Iris pigment epithelial cell (primary cell): ENCODE measurements at places on chromosomes 16 and 17.

DNA sequence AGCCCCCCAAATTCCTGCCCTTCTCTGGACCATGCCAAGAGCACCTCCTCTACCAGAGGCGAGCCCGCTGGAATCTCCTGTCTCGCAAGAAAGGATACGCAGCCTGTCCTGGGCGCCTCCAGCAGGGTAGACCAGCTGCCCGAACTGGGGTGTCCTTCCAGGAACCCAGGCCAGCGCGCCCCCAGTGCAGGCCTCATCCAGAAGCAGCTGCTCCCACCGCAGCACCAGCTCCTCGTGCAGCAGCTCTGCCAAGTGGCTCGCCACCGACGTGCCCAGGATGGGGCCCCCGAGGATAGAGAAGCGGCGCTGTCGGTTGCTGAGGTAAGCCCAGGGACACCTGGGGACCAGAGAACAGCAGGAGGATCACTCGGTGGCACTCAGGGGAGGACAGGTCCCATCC, 4.8 kb downstream of the TAF1C start:
- DNase-seq: no peak

DNA sequence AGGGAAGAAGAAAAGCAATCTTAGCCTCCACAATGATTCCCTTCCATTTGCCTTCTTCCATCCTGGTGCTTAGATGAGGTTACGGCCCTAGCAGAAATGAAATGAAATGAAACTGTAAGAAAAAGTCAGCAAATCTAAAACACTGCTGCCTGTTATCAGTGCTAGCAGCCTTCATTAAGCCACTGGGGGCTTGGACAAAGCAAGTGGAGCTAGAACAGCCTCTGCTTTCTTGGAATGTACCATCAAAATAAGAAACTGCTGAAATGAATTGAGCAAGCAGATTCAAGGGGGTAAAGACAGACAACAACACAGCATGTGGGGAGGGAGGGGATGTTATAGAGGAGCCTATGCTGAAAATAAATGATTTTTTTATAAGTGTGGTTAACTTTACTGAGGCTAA, 5.1 kb downstream of the ANKFN1 start:
- DNase-seq: no peak

- no peak for DNase-seq
Measured at GRCh38 chr17:76642994-76643393, 563 bp downstream of the ST6GALNAC1 start.

DNA sequence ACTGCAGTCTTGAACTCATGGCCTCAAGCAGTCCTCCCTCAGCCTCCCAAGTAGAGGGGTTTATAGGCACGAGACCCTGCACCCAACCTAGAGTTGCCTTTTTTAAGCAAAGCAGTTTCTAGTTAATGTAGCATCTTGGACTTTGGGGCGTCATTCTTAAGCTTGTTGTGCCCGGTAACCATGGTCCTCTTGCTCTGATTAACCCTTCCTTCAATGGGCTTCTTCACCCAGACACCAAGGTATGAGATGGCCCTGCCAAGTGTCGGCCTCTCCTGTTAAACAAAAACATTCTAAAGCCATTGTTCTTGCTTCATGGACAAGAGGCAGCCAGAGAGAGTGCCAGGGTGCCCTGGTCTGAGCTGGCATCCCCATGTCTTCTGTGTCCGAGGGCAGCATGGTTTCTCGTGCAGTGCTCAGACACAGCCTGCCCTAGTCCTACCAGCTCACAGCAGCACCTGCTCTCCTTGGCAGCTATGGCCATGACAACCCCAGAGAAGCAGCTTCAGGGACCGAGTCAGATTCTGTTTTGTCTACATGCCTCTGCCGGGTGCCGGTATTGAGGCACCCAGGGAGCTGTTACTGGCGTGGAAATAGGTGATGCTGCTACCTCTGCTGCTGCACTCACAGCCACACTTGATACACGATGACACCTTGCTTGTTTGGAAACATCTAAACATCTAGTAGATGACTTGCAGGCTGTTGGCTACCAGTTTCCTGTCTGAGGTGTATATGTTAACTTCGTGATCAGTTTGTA, 3.3 kb downstream of the RPL13 start:
- DNase-seq: no peak

GRCh38 chr16:12188061-12188934, 211.8 kb downstream of the SNX29 start:
- no peak for DNase-seq

DNA sequence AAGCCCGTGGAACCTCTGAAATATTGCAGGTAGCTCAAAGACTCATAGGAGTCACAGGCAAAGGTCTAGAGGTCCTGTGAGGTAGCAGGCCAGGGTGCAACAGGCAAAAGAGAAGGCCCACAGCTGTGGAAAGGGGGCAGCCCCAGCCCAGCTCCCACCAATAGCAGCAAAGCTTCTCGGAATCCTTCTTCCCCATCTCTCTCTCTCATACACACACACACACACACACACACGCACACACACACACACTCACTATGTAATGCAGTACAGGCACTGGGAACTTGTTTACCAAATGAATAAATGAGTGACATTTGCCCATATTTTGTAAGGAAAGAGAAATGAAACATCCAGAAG, 16.8 kb upstream of the SUPT4H1 start:
- DNase-seq: no peak

- peak; percentile 12 for DNase-seq
Measured at GRCh38 chr17:12727881-12728280, 61.4 kb upstream of the ARHGAP44 start.

DNA sequence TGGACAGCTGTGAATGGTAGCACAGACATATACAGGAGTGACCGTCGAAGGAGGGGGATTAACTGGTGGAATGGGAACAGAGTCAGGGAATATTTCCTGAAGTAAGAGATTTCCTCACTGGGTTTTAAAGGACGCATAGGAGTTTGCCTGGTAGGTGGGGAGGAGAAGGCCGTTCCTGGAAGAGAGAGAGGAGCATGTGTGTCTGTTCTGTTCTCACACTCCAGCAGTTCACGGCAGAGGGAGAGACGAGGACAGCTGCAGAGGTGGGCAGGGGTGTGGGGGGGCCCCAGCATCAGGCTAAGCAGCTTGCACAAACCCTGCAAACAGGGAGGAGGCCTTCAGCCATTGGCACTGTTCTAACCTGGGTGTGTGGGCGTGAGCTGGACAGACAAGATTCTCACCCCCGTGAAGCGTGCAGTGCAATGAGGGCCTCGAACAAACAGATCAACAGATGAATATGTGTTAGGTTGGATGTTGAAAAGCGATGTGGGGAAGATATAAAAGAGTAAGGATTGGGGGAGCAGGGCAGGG, 85.3 kb upstream of the GSE1 start:
- no peak for DNase-seq

GRCh38 chr16:71746442-71747046, 22.0 kb upstream of the PHLPP2 start:
- peak; percentile 57 for DNase-seq

- DNase-seq: no peak
Measured at GRCh38 chr17:21276264-21276588, 8.3 kb upstream of the MAP2K3 start.

DNA sequence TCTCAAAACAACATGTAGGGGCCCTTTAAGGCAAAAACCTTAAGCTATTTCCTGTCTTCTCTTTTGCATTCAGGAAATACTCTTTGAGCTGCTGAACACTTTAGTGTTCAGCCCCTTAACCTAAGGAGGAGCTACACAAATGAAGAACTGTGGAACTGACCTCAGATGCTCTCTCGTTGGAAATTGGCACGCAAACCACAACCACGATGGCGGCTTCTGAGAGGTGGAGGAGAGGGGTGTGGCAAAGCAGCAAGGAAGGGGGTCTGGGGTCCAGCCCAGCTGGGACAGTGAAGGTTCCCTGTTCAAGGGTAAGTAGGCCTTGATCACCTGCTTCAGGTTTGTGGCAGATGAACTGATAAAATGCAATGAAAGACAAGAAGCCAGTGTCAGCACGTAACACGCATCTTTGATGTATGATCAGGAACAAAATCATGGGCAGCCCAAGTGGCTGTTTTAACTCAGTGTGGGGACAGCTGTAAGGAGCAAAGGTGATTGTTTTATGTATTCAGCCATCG, 291.6 kb upstream of the TNRC6C start:
- DNase-seq: no peak

GRCh38 chr16:57564571-57565270, 22.3 kb downstream of the ADGRG5 start:
- peak; percentile 74 for DNase-seq

DNA sequence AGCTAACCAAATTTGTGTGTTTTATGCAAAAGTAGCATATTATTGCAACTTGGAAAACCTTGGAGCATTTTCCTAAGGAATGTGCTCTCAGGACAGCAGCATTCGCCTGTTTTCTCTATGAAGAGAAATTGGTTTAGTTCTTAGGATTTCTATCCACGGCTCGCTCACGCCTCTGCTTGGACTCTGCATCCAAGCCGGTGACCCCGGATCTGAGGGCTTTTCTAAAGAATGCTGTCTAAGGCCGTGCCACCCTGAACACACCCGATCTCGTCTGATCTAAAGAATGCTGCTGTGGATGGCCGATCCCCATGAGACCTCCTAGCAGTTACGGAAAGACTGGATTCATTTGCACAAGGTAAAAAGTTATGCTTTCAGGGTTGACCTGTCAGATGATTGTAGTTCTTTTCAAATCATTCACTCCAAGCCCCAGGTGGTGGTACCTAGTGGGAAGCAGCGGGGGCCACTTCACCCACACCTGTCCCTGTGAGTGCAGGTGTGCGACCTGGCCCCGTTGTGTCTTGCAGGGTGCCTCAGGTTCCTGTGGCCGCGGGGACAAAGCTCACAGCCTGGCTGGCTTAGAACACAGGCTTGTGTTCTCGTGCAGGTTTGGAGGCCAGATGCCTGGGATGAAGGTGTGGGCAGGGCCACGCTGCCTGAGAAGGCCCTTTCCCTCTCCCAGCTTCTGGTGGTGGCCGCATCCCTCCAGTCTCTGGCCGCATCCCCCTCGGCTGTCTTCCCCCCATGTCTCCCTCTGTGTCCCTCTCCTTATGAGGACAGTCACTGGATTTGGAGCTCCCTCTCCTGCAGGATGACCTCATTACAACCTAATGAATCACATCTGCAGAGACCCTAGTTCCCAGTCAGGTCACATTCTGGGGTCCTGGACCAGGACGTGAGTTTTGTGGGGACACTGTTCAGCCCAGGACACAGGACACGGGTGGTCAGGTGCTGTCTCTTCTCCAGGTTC, 71.1 kb downstream of the BANP start:
- DNase-seq: no peak

DNA sequence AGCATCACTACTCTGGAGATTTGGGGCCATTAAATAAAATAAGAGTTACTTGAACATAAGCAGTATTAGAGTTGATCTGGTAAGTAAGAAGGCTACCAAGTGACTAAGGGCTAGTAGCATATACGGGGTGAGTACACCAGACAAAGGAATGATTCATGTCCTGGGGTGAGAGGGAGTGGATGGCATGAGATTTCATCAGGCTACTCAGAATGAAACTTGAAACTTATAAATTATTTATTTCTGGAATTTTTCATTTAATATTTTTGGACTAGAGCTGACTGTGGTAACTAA, 2.3 kb downstream of the SLFN5 start:
- DNase-seq: peak; percentile 96

GRCh38 chr17:14744761-14745473, 444.0 kb downstream of the HS3ST3B1 start:
- peak; percentile 86 for DNase-seq

DNA sequence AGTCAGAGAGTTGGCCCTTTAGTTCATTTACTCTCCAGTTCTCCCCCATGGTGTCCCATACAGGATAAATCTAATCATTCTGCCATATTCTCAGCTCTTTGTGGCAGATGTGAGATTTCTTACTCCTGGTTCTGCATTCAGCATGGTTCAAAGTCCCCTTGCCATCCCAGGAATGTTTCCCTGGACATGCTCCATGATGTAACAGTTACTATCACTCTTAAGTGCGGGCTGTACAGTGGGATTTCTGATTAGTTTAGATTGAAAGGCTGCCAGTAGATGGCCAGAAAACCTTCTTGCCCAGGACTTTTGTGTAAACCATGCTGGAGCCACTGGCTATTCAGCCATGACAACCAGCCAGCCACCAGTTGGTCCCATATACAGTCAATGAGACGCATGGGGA, 10.4 kb downstream of the KRT37 start:
- DNase-seq: no peak

DNA sequence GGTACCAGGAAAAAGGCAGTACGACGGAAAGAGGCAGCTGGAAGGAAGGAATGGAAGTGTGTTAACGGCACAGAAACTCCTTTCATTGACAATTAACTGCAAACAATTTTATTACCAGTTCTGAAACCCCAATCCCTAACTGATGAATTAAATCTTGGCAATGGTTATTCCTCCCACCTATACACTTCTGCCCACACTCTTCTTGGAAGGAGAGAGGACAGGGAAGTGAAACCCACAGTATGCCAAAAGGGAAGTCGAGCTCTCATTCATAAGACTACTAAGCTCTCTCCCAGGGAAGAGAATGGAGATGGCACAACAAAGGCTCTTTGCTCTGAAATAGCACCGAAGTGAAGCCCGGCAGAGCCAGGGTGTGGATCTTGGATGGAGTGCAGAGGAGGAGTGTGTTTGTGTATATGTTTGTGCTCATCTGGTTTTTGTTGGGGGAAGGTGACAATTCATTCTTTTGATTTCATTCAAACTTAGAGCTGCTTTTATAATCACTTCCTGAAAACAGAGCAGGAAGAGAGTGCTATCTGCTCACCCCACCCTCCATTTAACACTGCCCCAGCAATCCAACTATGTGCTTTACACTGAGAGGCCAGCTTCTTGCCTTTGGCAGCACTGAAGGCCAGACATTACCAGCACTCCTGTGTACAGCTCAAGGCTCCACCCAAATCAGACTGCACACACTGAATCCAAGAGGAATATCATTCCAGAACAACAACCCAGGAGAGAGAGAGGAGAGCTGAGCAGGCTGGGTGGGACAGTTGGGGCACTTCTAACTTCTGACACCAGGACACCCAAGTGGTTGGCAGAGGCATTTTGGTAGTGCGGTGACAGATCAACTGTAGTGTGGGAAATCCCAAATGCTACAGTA, 68.7 kb downstream of the HIC1 start:
- DNase-seq: peak; percentile 45

DNA sequence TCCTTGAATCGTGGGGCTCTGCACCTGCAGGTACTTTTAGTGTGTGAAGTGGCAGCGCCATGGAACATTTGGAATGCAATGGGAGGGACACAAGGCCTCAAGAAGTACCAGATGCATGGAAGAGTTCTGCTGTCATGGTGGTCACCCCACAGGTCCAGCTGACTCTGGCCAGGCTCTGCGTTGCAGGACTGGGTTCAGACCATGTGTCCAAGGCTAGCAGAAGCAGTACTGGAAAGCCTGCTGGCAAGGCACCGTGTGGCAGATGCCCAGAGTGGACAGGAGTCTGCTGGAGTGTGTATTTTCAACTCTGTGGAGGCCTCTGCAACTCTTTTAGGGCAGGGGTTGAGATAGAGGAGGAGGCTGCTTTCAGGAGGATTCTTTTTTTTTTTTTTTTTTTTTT, 2.1 kb downstream of the PIPOX start:
- DNase-seq: no peak

- no peak for DNase-seq
Measured at GRCh38 chr17:39171933-39172332, 6.0 kb upstream of the ARL5C start.

GRCh38 chr16:67547423-67548264, 14.7 kb upstream of the CTCF start:
- DNase-seq: no peak

DNA sequence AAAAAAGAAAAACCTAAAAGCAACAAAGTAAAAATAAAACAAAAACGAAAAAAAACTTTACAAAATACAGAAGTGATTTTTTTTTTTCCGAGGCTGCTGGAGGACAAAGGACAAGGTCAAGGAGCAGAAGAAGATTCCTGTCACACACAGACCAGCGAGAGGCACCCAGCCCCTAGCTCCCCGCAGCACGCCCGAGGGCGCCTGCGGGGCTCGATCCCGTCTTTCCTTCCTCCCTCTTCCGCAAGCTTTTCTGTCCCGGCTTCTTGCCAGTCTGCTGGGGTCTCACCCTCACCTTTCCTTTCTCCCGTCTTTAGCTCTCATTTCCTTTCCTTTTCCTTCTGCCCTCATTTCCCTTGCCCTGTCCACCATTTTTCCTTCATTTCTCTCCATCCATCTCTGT, 66.1 kb upstream of the DNAH17 start:
- no peak for DNase-seq
